ENCODE measurements at places on chromosomes 3 and 15.

DNA sequence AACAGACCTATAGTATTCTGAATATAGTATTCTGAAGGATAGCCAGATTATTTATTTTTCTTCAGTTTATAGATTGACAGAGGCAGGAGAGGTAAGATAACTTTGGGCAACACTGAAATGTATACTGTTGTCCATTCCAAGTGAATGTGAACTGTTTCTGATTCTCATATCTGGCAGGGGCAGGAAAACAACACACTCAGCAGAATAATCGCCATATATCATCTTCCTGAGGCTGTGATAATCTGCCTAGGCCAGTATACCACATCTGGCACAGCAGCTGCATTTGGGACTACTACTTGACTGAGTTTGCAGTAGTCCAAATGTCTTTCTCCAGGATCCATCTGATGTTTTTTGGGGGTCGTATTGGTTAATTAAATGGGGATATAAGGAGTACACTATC is 22.4 kb upstream of the SETD2 start:
- DNase-seq = no peak

DNA sequence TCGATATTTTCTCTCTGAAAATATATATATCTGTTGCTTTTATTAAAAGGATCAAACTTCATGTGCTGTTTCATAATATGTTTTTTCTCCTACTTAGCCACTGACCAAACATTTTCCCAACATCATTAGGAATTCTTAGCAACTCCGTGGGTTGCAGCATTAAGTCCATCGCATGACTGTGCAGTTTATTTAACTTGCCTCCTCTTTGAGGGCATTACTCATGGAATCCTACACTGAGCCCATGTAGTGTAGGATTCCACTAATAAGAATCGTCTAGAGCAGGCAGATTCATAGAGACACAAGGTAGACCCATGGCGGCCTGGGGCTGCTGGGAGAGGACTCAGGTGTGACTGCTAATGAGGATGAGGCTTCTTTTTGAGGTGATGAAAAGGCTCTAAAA is 49.3 kb downstream of the CMTM6 start:
- DNase-seq = no peak

- no peak for DNase-seq
Measured at GRCh38 chr15:69810431-69811354, 287.0 kb downstream of the TLE3 start.

DNA sequence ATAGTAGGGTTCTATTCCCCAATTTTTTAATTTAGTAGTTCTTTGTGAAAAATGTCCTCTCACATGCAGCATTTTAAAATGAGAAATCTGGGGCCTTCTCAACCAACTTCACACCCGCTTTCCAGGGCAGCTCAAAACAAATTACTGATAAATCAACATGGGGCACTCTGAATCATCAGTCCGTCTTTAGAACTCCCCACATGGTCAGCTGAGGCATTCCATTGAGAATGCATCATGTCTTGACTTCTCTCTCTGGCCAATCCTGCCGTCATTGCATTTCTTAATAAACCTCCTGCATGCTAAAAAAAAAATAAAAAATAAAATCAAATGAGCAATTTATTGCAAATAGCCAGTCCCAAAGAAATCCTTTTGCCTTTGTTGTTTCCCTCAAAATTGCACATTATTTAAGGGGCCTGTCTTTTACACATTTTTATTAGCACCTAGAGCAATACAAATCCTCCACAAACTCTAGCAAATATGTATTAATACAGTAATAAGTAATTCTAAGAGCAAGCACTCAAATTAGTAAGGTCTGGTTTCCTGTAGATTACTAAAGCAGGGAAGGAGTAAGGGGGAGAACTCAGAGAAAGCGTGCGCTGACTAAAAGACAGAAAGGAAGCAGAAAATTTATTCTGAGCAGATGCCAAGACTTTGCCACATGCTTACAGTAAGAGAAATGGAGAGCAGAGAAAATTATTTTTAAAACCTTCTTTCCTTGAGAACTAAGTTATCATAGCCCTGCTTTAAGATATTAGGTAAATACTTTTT is 175.7 kb downstream of the TNIK start:
- peak; percentile 80 for DNase-seq
